Stimulated activated CD8-positive, alpha-beta memory T cell treated with anti-CD3 and anti-CD28 coated beads, Interleukin-7, amount 100 ng/mL, for 4 hours (primary cell): ENCODE measurements at places on chromosomes 6 and 20.

DNA sequence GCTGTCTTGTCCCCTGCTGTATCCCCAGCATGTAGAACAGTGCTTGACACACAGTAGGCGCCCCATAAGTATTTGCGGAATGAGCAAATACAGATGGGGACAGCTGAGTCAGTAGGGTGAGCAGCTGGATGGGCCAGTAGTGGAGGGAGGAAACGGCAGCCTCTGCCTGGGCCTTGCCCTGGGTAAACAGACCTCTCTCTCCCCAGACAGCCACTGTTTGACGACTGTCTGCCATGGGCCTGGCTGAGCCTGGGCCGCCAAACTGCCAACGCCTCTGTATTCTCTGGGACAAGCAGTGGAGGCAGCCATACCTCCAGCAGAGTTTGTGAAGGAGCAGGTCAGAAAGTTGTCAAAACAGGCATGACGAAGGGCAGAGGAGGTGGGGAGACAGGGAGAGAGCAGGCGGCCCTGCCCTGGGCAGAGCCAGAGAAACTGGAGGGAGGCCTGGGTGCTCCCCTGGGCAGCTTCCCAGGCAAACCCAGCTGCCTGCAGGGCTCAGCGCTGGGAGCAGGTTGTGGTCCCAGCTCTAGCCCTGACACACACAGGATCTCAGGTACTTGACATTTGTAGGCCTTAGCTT, 15.2 kb downstream of the HNF4A start:
- no peak for DNase-seq

- no peak for DNase-seq
Observed at GRCh38 chr6:151763938-151764680, 43.4 kb upstream of the ESR1 start.

DNA sequence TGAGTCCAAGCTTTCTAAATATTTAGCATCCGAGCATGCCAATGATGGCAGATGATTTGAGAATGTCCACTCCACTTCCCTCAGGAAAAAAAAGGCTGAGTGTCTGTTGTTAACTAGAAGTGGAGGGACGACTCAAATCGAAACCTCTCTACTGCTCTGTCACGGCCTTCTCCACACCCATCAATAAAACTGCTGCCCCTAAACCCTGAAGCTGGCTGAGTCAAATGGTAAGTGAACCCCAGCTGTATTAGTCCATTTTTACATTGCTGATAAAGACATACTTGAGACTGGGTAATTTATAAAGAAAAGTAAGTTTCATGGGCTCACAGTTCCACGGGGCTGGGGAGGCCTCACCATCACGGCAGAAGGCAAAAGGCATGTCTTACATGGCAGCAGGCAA, 707.0 kb downstream of the QKI start:
- no peak for DNase-seq

- no peak for DNase-seq
Observed at GRCh38 chr20:38303908-38304379, at the start of gene BPI. BPI (plus strand) TSS chr20:38304156; CDS start chr20:38304224, 68 bp downstream.

DNA sequence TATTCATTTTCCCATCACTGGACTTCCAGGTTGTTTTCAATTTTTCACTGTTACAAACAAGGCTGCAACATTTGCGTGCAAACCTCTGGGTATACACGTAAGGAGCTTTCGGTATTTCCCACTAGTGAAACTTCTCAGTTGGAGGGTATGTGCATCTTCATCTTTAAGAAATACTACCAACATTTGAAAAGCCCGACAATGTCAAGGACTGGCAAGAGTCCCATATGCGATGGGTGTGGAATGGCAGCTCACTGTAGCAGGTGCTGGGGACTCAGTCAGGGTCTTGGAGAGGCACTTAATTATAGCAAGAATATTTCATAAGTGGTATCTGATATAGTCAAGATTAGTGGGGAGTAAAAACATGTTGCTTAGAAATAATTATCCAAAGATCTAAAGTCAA, 8.9 kb upstream of the HLA-B start:
- DNase-seq, result no peak

GRCh38 chr6:150177952-150178520, 35.2 kb downstream of the PPP1R14C start:
- DNase-seq, result no peak
